ENCODE measurements at places on chromosomes 1 and 21.

GRCh38 chr1:231603598-231604275 lies 22.9 kb upstream of the DISC1 start:
- DNase-seq: no peak

DNA sequence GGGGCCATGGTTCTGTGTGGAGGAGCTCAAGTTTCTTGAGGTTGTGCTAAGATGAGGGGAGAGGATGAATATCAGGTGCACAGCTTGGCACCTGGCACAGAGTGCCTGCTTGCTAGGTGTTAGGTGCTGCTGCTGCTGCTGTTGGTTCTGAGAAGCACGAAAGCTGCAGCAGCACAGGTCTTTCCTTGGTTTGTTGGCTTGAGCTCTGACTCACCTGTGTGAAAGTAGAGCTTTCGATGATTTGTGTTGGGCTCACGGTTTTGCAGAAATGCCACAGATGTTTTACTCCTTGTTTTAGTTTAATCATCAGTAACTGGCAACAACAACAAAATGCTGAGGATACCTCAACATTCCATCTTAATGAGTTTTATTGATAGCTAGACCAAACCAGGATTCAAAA lies 221.6 kb downstream of the BRINP2 start:
- DNase-seq: no peak

DNA sequence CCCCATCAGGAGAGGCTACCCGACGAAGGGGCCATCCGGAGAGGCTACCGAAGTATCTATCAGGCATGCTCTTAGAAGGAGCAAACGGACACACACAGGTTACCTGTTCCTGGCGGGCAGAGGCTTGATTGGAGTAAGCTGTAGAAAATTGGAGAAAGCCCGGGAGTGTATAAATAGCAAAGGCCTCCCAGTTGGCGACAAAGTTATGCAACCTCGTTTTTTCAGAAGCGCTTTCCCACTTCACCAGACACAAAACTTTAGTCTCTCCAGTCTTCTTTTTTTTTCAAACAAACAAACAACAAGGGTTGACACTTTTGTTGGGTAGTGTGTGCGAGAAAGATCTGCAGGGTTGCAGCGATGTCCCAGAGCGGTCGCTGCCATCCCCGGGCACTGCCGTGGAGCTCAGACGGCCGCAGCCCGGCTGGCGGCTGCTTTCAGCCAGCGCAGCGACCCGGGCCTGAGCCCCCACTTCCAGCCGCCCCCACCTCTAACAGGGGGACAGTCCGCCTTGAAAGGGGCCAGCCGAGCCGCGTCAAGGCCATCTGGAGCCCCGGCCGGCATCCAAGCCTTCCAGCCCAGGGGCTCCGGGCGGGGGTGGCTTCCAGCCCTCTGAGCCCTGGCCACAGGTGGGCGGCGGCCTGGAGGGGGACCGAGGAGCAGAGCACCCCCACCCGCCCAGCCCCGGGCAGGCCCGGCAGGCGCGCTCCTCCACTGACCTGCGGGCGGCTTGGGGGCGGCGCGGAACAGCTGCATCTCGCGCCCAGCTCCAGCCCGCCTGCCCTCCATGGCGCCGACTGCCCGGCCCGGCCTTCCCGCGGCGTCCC lies 616 bp downstream of the MCOLN3 start:
- no peak for DNase-seq

GRCh38 chr1:166117776-166118175 lies 49.0 kb downstream of the FAM78B start:
- DNase-seq: no peak

- DNase-seq: no peak
These were observed 16.5 kb downstream of the ADAM30 start for GRCh38 chr1:119879510-119880434.

DNA sequence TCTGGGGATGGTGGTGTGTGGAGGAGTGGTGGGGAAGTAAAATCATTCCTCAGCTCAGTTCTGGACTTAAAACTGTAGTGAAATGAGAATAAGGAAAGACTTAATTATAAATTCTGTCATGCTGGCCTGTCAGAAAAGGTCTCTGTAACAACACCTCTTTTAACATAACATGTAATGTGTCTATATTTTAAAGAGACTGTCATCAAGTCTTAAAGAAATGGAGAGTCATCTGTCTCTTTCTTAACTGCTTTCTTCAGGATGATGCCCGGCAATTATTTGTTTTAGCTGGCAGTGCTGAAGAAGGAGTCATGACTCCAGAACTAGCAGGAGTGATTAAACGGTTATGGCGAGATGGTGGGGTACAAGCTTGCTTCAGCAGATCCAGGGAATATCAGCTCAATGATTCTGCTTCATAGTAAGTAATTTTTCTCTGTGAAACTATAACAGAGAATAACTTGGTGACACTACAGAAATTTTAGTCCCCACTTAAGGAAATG lies 30.6 kb downstream of the GNAI3 start:
- no peak for DNase-seq

- DNase-seq: no peak
These were observed 12.6 kb downstream of the DFFB start for GRCh38 chr1:3869751-3870301.

DNA sequence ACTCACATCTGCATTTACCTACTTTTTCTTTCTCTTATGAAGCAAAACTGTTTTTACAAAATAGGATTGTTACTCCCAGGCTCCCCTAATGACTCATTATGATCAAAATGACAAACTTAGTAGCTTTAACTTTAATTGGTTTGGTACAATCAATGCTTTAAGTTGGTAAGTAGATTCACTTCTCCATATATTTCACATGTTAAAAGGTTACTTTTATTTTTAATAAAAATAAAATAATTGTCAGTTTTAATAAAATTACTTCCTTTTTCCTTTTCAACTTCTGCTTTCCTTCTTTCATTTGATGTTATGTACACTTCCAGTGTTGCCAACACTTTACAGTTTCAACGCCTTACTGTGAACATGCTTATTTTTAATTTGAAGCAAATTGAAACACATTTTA lies 477.6 kb downstream of the SETD4 start:
- no peak for DNase-seq

All from AG09319 (cell line).